ENCODE measurements at places on chromosomes 6 and 20. TPM values are rescaled to one million over a fixed set of nuclear protein-coding genes. Genes with fewer than 3 reads are reported as not detected.

- DNase-seq: peak; percentile 29
Measured at GRCh38 chr6:43953794-43954310, 173.4 kb downstream of the MRPL14 start.

GRCh38 chr20:642398-643174, 10.4 kb downstream of the SRXN1 start:
- no peak for DNase-seq

DNA sequence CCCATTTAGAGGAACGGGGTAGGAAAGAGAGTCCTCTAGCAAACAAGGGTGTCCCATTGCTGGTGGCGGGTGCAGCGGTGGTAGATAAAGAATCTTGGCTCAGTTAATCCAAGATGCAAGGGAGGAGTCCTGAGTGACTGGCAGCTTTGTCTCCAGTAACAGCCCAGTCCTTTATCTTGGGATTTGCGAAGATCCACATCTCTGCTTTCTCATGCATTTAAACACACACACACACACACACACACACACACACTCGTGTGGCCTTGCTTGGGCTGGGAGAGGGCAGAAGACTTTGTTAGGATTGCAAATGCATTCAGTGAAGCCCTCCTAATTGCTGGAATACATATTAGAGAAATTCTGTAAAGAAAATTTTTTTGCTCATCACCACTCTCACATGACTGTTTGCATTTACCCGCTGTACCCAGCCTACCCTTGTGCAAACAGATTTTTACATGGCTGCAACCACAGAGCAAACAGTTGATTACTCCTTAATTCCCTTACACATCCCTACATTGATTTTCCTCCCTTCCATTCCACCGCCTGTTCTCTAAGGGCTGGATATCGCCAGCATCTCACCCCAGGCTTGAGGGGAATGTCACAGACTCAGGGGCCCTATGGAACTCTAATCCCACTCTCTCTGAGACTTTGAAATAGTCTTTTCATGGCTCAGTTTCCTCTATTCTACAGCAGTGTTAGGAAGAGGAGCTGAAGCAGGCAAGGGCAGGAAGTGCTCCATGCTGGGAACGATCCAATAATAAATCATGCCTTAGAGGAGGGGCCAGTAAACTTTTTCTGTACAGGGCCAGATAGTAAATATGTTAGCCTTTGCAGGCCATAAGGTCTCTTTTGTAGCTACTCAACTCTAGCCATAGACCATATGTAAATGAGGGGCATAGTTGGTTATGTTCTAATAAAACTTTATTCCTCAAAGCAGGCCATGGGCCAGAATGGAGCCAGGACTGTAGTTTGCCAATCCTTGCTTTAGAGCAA, 3.5 kb downstream of the C6orf132 start:
- no peak for DNase-seq

GRCh38 chr6:85111481-85112011, 338.3 kb upstream of the NT5E start:
- DNase-seq: no peak

- DNase-seq: no peak
Measured at GRCh38 chr6:104954190-104954797, 2.6 kb upstream of the LIN28B start.

DNA sequence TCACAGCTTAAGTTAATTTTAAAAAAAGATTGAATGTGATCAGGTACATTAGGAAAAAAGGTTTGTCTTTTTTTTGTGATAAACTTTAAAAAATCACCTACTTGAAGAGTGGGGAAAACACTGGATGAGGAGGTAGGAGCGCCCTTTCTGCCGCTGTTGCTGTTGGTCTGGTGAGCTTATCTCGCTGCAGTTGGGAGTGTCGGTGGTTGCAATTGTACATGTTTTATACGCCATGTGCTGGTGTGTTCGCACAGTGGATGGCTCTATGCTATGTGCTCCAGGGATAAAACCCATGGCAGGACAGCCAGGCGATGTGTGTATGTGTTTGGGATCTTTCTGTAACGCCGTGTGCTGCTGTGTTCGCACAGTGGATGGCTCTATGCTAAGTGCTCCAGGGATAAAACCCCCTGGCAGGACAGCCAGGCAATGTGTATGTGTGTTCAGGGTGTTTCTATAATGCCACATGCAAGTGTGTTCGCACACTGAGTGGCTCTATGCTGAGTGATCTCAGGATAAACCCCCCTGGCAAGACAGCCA, 1.7 kb downstream of the SLC22A3 start:
- DNase-seq: no peak

DNA sequence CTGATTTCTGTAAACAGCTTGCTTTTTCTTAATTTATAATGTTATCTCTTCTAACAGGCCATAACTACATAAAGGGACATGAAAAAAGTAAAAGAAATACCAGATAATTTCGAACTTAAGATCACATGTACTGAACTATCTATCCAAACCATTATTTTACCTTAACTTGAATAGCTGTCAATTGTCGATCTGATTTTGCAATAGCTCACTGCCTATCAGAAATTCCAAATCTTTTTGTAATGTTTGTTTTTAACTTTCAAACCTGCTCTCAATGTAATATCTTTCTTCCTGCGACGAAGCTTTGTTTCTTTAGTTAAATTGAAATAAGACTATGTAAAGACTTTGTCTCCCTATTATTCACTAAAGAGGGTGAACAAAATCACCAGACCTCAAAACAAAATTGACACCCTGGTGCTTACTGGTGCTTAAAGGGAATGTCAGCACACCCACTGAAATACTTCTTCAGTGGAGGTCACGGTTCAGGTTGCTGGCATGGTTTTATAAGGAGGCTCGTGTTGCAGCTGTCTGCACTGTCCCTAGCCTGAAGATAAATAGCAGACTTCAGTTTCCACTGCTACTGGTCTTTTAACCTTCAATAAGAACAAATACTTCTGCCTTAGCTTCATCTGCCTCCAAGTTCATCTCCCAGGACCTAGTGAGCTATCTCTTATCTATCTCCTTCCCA, 117.5 kb upstream of the QKI start:
- no peak for DNase-seq

DNA sequence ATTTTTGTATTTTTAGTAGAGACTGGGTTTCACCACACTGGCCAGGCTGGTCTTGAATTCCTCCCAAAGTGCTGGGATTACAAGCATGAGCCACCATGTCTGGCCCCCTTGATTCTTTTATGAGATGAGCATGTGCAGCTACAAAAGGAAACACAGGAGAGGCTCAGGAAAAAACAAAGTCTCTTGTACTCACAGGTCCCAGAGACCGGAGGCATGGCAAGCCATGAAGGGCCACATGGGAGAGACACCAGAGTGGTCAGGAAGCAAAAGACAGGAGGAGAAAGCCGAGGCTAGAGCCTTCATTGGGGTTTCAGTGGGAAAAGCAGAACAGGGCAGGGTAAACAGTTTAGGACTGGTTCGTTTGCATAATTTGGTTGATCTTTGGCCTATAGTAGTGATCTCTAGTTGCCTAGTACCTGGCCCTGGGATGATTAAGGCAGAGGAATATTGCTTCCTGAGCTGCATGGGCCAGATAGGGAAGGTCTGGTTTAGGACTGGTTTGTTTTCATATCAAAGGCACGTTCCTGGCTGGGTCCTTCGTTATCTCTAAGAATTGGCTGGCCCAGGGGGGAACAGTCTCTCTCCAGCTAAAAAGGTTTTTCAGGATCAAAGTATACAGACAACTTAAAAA, 48.2 kb upstream of the PRND start:
- DNase-seq: no peak

DNA sequence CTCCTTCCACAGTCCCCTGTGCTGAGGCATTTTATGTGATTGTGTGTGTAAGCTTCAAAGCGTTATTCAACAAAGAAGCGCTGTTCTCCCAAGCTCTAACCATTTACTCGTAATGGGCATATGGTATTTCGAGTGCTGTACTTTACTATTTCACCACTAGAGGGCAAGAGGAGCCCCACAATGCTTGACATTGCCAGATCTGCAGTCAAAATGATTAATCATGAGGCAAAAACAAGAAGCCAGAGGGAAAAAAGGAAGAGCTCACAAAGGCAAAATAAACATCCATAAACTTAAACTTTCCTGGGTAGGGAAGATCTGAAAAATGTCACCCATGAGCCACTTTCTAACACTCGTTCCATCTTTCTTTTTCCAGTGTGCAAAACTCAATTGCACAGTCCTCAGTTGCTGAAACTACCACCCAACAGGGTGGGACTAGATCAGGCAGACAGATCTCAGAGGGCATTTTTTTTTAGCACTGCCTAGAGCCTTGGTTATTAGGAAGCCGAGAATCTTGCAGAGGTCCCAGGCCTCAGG, 215.0 kb upstream of the PLCB4 start:
- DNase-seq: peak; percentile 35

DNA sequence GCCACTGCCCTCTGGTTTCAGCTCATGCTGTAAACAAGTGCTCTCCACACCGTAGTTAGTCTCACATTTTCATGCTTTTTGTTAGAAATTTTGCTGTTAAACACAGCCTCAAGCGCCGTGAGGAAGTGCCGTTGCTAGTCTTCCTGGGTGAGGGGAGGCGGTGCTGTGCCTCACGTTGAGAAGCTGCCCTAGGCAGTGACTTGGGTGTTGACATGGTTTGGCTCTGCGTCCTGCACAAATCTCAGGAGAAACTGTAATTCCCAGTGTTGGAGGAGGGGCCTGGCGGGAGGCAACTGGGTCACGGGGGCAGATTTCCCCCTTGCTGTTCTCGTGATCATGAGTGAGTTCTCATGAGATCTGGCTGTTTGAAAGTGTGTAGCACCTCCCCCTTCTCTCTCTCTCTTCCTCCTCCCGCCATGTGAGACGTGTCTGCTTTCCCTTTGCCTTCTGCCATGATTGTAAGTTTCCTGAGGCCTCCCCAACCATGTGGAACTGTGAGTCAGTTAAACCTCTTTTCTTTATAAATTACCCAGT, 95.8 kb downstream of the ERMARD start:
- no peak for DNase-seq

DNA sequence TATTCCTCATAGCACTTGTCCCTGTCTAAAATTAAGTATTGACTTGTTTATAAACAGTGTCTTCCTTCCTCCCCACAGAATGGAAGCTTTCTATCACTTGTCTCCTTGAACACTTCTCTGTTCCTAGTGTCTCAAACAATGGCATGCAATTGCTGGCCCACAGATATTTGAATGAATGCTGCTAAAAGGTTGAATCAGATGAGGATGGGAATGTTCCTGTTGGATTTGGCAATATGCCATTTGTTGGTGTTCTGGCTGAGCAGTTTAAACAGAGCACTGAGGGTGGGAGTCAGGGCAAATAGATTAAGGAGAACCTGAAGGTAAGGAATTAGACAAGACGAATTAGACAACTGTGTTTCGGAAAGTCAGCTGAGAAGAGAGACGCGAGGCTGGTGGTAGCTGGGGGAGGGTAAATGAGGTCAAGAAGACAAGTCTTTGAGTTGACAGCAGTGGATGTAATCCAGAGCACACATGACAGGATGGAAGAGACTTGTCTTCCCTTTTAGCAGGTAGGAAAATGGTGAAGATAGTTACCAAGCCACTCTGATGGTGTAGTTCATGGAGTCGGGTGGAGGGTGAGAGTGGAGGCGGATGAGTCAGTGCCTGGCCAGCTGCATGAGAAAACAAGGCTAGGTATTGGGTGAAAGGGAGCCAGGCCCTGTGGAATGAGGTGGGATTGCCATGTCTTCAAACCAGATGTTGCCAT, 58.3 kb upstream of the GNRH2 start:
- DNase-seq: no peak

- no peak for DNase-seq
Measured at GRCh38 chr6:48835421-48835958, 627.6 kb downstream of the MMUT start.

- DNase-seq: no peak
Measured at GRCh38 chr20:5908981-5909380, 41.4 kb downstream of the TRMT6 start.

DNA sequence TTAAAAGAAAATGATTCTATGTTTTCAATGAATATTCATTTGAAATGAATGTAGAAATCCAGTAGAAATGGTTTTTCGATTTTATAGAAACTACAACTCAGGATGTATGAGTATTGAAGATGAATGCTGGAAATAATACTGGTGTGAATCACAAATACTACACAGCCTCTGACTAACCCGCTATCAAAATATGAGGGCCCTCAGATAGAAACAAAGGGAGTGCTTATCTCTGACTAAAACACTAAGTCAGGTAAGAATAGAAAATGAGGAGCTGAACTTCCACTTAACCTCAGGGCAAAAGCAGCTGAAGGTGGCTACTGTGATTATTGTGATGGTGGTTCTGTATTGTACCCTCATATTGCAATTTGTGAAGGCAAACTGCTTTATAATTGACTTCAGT, 220.9 kb upstream of the RNF217 start:
- no peak for DNase-seq

DNA sequence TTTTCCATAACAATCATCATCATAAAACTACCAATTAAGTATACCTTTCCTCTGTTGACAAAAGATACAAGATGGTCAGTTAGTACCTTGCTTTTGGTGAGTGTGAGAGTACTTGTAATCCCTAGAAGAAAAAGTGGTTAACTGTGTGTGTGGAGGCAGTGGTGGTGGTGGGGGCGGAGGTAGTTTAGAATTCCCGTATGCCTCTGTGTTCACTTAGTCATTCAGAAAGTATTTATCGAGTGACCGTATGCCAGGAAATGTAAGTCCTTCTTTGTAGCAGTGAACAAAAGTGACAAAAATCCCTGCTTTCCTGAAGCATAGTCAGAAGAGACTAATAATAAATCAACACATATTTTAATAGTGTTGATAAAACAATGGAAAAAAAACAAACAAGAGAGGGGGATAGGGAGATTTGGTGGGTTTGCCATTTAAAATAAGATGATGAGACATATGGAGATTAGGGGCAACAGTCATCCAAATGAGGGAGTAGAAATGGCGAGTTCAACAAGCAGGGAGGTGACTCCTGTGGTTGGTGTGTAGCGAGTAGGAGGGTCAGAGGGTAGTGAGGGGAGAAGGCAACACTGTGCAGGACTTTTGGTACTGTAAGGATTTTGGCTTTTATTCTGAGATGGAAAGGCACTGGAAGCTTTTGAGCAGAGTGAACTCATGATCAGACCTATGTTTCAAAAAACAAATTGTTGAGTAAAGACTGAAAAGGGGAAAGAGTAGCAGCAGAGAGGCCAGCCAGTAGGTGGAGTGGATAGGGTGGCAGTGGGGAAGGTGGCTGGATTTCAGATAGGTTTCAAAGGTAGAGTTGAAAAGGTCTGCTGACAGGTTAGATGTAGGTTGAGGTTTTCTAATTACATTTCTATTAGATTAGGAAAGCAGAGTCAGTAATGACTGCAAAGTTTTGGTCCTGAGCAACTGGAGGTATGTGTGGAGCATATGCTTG, 40.3 kb upstream of the SIM1 start:
- no peak for DNase-seq

- peak; percentile 82 for DNase-seq
Measured at GRCh38 chr6:125790358-125791150, at the start of gene NCOA7. NCOA7 (plus strand) TSS chr6:125790960; CDS start chr6:125815355, 24,395 bp downstream.

GRCh38 chr6:28489366-28490204, 26.0 kb downstream of the GPX6 start:
- DNase-seq: peak; percentile 16

- DNase-seq: no peak
Measured at GRCh38 chr6:110029144-110029543, 51.0 kb downstream of the GPR6 start.

GRCh38 chr6:81772741-81773140, 20.3 kb upstream of the TENT5A start:
- no peak for DNase-seq

Gene EEF1E1
- total RNA-seq: 11.6 TPM

Gene FOXC1
- total RNA-seq: 9.5 TPM

Gene ELOVL5
- total RNA-seq: 83.3 TPM

Gene FOXS1
- total RNA-seq: 1.6 TPM

Gene PCSK2
- 2.6 TPM for total RNA-seq

Gene PHACTR1
- total RNA-seq: 14.6 TPM

Gene SIRPB1
- total RNA-seq: 16.3 TPM

Gene ZNF341
- 5.8 TPM for total RNA-seq

Gene CABLES2
- total RNA-seq: 5.2 TPM

Gene MOXD1
- 3.8 TPM for total RNA-seq

Gene DNAH8
- total RNA-seq: 0.03 TPM

Gene HUS1B
- 0.46 TPM for total RNA-seq

Gene PRL
- total RNA-seq: not detected
